ENCODE measurements at places on chromosomes 13 and 19.

DNA sequence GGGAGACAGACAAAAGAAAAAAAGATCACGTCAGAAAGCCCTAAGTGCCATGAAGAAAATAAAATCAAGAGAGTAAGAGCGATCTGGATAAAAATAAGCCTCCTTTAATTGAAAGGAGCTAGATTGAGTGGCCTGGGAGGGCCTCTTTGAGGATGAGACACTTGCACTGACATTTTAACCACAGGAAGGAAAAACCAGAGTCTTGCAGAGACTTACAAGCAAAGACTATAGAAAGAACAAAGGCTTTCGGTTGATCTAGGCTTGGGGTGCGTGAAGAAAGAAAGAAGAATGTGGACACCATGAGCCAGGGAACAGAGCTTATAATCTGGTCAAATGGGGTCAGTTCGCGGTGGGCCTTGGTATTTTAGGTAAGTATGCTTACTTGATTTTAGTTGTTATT, 342.7 kb downstream of the COG6 start:
- DNase-seq = no peak

DNA sequence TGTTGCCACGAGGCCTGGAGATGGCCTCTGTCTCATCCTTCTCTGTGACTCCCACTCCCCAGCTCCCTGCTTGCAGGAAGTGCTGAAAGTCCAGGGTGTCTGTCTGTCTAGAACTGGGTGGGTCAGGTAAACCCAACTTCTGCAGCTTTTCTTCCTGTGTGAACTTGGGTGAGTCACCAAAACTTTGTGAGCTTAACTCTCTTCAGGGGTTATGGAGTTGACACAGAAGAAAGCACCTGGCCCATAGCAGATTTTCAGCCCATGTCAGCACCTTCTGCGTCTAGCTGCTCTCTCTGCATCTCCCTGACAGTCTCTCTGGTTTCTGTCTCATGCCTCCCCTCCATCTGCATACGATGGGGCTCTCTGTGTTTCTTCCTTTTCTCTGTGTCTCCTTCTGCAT, 4.2 kb upstream of the CACNG7 start:
- no peak for DNase-seq

- DNase-seq = no peak
Measured at GRCh38 chr13:98103942-98104880, 38.7 kb upstream of the FARP1 start.

DNA sequence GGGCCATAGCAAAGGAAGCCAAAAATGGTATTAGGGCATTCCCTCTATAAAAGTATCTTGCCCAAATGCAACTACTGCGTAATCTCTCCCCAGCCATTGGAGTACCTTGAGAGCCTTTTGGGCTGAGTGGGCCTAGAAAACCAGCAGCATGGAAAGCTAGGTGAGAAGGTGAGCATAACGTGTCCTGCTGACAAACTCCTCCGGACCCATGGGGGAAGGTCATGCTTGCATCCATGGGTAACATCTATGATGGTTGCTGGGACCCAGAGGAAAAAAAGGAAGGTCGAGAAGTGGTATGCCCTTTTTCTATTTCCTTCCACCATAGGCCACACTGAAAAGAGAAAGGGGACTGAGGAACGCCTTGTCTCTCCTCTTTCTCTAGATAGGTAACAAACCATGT, 57.4 kb downstream of the ZNF728 start:
- no peak for DNase-seq

DNA sequence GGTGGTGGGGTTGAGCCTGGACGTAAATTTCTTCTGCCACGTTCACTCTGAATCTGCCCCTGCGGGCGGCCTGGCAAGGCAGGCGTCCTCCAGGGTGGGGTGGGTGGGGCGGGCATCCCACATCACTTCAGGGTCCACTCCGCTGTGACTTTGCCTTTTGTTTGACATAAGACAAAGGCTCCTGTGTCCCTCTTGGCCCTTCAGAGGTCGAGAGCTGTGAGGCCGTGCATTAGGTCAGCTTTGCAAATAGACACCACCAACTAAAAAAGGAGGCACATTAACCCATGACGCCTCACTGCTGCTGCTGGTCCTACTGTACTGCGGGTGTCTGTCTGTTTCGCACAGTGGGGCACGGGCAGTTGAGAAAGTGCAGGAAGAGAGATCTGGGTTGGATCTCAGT, 10.5 kb upstream of the ZNF536 start:
- DNase-seq = no peak

DNA sequence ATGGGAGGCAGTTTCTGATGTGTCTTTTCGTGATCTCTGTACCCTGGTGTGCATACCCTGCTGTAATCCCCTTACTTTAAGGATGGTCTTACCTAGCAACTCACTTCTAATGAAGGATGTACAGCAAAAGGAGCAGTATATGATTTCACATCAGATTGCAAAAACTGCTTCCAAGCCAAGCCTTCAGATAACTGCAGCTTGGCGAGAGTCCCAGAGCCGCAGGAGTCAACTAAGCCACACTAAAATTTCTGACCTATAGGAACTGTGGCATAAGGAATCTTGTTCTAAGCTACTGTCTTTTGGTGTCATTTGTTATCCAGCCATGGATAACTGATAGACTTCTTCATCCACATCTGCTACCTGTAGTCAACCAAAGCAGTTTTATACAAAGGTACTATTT, 496.7 kb downstream of the GPC6 start:
- no peak for DNase-seq

DNA sequence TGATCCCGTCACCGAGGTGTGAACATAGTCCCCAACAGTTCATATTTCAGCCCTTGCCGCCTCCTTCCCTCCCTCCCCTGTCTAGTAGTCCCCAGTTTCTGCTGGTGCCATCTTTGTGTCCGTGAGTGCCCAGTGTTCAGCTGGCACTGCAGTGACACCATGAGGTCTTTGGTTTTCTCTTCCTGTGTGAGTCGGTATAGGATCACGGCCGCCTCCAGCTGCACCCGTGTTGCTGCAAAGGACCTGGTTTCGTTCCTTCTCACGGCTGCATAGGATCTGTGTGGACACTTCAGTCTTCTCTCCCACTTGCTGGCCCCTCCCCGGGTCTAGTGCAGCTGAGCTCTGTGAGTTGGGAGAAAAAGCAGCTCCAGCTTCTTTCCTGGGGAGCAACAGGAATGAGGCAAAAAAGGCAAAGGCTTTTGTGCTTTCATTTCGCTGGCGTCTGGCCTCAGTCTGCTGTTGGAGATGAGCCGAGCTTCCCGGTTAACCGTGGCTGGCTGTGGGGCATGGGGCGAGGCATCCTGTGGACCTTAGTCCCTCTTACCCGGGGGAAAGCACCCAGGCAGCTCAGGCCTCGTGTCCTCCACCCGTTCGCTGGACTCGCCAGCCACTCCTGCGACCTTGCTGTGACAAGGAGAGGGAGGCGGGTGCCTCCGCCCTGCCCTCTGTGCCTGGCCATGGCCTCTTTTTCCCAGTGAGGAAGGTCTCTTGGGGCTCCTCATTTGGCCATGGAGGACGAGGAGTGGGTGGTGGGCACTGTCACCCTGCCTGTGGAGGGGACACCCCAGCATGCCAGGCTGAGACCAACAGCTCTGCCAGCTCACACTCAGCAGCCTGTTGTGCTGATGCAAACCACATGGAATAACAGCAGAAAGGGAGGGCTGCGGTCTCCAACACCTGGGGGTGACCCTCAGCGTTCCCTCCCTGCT, 196.5 kb downstream of the TEX29 start:
- no peak for DNase-seq
